Dorsolateral prefrontal cortex (tissue), 122 donors: ENCODE measurements at places on chromosomes 11 and 22.

DNA sequence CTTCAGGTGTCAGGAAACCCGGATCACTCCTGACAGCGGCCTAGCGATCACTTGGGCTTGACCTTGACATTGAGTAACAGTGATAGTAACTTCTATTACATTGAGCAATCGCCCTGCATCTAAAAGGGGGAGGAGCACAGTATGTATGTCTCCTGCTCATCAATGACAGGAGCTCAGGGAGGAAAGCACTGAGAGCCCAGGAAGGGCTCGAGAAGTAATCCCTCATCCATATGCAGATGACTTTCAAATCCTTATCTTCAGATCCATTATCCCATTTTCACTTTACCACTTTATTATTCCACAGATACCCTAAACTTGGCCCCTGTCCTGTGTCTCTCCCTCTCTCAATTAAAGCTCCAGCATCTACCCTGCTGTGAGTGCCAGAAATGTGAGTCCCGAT lies 47.8 kb downstream of the ABTB2 start:
- DNase-seq = no peak

DNA sequence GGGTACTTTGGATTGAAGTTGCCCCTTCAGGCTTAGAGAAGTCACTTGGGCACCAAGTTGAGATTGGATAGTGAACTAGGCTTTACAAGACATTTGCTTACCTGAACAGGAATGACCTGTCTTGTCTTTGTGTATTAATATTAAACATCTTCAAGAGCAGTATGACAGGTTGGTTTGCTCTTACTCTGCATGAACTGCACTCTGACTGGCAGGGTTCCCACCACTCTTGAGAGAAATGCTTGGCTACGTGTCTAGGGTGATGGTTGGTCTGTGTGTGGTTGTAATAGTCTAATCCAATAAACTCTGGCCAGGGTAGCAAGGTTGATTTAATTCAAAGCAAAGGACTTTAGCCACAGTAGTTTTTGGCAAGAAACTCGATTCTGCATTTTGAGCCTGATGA lies 20.1 kb upstream of the SPTBN2 start:
- no peak for DNase-seq

DNA sequence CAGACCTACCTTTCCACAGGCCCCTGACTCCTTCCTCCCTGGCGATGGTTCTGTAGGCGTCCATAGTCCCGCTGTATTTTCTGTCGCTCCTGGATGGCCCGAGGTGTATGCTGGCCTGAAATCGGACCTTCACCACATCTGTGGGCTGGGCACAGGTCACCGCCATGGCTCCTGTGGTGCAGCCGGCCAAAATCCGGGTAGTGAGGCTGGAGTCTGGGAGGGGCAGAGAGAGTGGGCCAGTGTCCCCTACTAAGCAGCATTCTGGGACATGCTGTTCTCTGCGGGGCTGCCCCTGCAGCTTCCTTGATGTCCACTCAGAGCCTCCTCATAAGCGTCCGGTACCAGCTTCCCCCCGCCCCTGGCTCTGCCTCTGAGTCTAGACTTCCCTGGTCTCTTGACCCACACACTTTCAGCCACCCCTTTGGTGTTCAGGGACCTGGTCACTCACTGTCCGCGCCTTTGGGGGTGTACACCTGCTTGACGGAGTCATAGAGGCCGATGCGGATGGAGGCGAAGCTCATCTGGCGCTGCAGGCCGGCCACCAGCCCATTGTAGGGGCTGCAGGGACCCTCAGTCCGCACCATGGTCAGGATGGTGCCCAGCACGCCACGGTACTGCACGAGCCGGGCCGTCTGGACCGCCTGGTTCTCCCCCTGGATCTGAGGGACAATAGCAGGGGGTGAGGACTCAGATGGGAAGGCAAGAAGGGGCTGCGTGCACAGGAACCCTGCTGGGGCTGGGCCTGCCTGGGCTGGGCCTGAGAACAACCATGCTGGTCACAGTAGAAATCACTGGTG lies 3.0 kb downstream of the UCP3 start:
- DNase-seq = no peak

- DNase-seq = no peak
These were observed 4.7 kb upstream of the ASCC2 start for GRCh38 chr22:29842740-29843139.
